ENCODE measurements at places on chromosomes 2 and 18.

DNA sequence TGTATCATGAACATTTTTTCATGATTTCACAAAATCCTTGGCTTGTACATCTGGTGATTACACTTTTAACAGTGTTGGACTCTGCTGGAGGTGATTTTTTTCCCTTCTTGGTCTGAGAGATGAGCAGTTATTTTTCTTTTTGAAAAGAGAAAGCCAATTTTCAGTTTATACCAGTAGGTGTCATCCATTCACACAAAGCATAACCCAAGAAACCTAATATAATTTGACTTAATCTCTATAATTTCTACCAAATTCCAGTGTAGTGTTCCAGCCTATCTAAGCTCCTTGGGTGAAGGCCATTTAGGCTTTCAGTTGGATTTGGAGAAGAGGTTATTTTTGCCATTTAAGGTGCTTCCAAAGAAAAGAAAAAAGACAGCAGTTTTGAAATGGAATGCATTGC lies 7.7 kb upstream of the ICOS start:
- no peak for DNase-seq

DNA sequence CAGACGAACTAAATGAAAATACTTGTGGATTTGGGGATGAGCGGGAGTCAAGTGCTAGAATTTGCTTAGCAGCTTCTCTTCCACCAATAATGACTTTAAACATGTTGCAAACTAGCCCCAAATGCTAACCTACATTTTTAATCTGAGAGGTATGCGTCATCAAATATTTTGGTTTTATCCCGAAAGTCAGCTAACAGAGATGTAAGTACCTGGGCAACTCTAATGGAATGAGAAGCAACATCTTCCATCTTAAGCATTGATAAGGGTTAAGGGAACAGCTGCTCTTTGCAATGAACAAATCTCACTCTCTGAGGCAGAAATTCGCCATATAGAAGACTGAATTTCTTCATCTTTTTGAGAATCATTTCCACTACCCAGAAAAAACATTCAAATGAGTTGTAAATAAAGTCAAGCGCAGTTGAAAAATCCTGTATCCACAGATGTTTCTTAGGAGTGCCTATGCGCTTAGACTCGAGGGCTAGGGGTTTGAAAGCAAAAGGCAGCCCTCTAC lies 926 bp upstream of the YPEL5 start:
- no peak for DNase-seq

- DNase-seq: no peak
Observed at GRCh38 chr2:61396005-61396404, 74.9 kb downstream of the USP34 start.

DNA sequence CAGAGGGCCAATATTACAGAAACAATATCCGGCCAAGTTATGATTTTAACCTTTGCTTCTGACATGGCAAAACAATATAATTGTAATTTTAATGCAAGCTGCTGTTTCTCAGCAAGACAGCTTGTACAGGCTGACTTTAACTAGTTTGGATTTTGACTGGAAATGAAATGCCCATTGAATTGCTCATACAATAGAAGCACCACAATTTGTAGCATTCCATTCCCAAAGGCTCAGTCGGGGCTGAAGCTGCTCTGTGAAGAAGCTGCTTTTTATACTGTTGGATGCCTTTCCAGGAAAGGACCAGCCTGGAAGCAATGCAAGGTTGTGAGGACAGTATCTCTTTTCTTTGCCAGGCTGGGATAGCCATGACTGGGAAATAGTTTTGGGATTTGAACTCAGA lies 677.0 kb upstream of the FANCL start:
- no peak for DNase-seq
